ENCODE measurements at places on chromosomes 11 and 22.

DNA sequence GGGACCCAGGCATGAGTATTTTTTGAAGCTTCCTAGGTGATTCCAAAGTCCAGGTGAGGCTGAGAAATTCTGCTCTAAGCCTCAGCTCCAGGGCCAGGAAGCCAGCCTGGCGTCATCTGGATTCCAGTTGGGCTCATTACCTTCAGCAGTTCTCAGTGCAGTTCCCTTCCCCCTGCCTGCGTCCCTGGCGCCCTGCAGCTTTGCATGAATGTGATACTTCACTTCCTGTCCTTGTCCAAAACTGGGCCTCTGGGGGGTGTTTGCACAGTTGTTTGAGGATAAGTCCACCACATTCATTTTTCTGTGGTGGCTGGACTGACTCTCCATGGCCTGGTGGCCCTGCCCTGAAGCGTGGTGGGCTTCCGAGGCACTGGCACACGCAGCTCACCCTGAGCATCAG lies 98.1 kb downstream of the TENM4 start:
- peak; percentile 14 for DNase-seq

DNA sequence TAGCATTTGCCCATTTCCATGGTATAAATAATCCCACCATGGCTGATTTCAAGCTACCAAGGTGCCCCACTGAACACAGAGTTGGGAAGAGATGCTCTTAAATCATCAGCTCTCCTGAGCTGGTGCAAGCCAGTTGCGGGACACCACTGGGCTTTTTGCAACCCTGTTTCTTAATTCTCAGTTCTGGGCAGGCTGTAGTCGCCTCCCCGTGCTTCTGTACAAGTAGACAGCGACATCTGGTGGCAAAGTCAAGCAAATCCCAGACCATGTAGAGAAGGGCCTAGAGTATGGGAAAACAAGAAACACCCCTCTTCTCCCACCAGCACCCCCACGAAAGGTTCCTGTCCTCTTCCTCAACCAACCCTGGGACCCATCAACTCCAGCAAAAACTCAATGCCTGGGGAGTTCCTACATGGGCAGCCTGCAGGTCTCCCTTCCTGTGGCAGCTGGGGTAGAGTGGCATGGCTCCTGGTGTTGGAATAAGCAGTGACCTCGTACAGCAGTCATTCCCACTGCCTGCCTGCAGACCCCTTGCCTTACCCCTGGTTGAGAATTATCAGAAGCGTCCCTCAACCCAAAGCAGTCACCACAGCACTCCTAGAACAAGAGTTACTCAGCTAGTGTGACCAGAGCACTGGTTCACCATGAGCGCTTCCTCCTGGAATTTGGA lies 68.4 kb downstream of the IGLL5 start:
- DNase-seq = peak; percentile 58

DNA sequence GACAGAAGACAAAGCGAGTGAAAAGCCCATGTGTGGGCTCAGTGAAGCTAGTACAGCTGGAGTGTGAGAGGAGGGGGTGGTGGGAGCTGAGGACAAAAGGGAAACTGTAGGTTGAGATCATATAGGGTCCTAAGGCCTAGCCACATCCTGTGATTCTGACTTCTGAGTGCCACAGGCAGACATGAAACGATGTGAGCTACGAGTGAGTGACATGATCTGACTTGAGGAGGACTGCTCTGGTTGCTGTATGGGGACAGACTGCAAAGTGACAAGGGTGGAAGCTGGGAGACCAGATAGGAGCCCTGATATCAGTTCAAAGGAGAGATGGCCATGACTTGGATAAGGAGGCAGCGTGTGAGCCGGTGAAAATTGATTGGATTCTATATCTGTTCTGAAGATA lies 85.4 kb downstream of the MICAL2 start:
- DNase-seq = no peak

DNA sequence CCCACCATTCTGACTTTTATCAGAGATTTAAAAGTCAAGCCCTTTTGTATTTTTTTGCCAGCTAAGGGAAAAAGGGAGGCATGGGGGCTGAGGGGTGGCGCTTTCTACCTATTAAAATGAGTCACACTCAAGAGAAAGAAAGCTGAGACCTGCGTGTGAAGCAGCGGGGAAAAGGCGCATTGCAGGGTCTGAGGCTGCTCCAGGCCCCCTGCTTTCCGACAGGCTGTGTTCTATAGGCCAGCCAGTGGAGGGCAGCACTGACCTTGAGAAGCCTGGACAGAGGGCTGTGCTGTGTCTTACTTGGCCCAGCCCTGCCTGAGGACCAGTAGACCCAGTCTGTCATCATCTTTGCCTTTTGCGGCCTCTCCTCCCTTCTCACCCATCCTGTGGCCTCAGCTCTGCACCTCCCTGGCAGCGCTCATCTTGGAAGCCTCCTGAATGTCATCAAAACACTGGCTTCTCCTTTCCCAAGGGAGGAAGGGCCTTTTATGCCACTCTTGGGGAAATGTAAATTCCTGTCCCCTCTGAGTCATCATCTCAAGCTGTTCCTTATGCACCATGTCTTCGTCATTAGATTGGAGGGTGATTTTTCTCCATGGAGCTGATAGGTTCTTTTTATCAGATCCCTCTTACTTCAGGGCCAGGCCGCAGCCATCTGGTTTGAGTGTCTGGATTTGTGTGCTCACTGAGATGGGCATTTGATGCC lies 12.6 kb upstream of the MAPK8IP1 start:
- DNase-seq = peak; percentile 75

DNA sequence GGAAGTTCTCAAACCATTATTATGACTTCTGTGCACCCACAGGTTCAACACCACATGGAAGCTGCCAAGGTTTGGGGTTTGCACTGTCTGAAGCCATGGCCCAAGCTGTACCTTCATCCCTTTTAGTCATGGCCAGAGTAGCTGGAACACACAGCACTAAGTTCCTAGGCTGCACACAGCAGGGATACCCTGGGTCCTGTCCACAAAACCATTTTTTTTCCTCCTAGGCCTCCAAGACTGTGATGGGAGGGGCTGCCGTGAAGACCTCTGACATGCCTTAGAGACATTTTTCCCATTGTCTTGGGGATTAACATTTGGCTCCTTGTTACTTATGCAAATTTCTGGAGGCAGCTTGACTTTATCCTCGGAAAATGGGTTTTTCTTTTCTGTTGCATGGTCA lies 42.7 kb downstream of the DDIAS start:
- no peak for DNase-seq

DNA sequence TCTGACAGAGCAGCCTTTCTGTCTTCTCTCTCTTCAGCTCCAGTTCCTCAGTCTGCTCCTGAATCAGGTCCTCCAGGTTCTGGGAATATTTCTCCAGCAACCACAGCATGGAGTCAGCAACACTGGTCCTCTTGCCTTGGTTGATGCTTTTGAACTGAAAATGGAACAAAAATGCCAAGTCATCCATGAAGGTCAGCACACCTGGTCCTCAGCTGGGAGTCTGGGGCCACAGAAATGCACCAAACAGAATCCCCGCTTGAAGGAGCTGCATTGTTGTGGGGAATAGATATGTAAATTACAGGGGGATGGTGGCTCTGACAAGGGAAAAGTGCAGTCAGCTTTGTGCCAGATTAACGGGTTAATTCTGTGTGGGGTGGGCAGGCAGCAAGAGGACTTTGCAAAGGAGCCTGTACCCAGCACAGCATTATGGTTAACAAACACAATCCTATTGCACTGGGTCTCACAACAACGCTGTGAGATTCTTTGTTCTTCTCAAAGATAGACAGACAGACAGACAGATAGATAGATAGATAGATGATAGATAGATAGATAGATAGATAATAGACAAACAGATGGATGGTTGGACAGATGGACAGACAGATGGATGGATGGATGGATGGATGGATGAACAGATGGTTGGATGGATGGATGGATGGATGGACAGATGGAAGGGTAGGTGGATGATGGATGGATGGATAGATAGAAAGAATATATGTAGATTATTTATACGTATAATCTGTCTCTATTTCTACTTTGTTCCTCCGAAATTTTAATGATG lies 33.8 kb upstream of the LRRC32 start:
- no peak for DNase-seq

DNA sequence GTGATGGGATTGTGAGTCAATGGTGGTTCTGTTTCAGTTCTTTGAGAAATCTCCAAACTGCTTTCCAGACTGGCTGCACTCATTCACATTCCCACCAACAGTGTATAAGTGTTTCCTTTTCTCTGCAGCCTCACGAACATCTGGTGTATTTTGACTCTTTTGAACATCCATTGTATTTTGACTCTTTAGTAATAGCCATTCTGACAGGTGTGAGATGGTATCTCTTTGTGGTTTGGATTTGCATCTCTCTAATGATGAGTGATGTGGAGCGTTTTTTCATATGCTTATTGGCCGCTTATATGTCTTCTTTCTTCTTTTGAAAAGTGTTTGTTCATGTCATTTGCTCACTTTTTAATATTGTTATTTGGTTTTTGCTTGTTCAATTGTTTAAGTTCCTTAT lies 19.4 kb downstream of the NELL1 start:
- no peak for DNase-seq

GRCh38 chr11:88174709-88175568 lies at the start of gene RAB38:
TSS of gene RAB38 (minus strand) at chr11:88175443. CDS start at chr11:88175384, 59 bp downstream.
- DNase-seq = peak; percentile 61

- no peak for DNase-seq
Observed at GRCh38 chr11:66976028-66976467, 944 bp downstream of the C11orf86 start.

- peak; percentile 87 for DNase-seq
Observed at GRCh38 chr11:10809373-10810160, 841 bp upstream of the EIF4G2 start.

GRCh38 chr22:50699001-50699755 lies 26.6 kb downstream of the SHANK3 start:
- DNase-seq = no peak

DNA sequence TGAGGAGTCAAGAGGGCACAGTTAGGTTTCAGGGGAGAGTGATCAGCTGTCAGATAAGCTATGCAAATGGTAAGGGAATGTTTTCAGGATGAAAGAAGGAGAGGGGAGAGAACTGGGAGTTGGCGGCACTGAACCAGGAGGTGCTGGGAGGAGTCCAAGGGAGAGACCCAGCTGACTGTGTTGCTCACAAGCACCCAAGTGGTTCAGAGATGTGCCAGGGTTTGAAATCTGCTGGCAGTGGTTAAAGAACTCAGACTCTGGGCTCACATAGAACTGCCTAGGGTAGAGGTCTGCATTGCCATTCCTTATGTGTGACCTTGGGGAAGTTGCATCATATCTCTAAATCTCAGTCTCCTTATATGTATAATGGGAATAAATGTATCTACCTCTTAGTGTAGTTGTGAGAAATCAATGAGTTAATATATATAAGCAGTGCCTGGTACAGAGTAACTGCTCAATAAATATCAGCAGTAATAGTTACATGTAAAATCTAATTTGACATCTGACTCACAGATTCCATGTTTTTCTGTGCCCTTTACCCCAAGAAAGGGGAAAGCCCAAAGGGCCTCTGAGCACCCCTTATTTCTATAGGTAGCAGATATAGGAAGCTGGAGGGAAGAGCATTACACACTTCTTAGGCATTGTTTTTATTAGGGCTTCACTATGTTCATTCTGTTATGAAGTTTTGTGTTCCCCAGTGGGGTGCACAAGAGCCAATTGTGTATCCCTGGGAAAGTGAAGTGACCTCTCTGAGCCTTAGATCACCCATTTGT lies 66.9 kb upstream of the SESN3 start:
- no peak for DNase-seq

DNA sequence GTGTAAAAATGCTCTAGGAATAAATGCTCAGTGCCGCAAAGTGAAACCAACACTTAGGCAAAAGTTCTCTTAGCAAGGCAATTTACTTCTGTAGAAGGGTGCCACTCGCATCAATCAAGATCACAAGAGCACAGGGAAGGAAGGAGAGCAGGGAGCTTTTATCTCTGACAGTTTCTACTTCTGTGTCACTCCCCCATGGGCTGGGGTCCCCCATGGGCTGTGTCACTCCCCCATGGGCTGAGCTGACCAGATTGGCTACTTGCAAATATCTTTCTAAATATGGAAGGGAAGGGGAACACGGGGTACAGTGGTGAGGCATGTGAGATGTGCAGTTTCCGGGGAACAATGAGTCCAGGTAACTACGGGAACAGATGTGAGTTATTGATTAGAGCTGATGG lies 397 bp downstream of the OR52N2 start:
- DNase-seq = peak; percentile 3

DNA sequence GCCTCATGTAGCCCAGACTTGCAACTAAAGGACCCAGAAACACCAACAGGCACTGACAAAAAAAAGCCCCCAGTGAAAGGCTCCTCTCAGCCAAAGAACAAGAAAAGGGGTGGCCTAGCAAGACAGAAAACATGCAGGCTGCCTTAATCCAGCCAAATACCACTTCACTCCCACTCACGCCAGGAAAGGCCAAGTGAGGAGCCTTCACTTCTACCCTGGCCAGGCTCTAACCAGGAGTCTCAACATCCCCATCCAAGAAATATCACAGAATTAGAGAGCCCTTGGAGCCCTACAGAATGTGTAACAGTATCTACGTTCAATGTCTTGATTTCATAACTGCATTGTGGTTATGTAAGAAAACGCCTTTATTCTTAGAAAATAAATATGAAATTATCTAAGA lies 149.0 kb downstream of the APOL5 start:
- DNase-seq = no peak

DNA sequence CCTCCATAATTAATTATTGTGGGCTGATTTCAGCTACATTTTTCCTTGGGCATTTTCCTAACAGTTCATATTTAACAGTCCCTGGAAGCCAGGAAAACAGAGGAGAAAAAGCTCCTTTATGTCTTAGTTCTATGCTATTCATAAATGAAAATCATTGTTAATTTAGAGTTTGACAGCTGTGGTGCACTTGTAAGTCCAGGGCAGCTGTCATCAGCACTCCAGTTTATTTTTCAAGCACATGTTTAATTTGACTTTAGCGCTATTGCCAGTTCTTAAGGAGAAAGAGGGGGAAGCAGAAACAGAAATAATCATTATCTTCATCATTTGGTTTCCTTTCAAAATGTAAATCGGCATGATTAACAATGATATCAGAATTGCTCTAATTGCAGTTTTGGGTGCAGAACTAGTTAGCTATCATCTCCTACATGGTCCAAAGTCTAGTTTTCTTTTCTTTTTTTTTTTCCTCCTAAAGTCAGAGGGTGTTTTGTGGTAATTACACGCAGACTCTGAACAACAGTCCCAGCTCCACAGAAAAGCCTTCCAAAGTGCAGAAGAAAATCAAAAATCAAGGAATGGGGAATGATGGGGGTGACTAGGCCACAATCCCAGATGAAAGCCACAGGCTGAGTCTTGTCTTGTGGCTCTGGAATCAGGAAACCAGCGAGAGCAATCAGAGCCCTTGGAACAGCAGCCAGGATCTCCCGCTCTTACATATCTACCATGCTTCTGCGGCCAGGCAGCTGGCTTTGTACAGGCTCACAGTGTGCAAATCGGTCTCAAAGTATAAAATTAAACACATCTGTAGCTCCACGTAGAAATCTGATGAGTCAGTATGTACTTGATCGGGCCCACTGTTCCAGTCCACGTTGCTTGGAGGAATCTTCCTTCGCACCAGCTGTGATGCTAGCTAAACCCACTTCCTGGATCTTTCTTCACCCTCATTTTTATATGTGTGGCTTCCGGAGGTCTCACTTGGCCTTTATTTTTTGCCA lies 91.9 kb downstream of the SPON1 start:
- DNase-seq = peak; percentile 96
